ENCODE measurements at places on chromosomes 1 and 21.

- no peak for DNase-seq
Measured at GRCh38 chr1:42439940-42440339, 15.9 kb downstream of the ZMYND12 start.

GRCh38 chr21:45295576-45296365, 8.1 kb upstream of the POFUT2 start:
- no peak for DNase-seq

DNA sequence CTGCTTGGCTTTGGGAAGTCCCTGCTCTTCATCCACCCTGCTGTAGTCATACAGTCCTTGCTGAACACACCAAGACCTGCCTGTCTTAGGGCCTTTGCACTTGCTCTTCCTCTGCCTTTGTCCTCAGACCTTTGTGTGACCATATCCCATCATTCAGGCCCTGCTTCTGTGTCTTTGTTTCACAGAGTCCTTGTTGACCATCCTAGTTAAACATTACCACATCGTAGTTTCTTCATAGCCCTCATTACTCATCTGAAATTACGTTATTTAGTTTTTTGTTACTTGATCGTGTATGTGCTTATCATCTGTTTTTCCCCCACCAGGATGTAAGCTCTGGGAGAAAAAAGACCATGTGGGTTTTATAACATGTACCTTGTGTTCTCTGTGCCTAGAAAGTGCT, 18.3 kb upstream of the SPRR5 start:
- DNase-seq: no peak

GRCh38 chr21:36089946-36090345, 20.1 kb downstream of the CBR1 start:
- no peak for DNase-seq

- DNase-seq: no peak
Measured at GRCh38 chr1:150288382-150288781, 5.3 kb upstream of the MRPS21 start.

GRCh38 chr21:39581414-39581813, 31.3 kb upstream of the B3GALT5 start:
- no peak for DNase-seq

GRCh38 chr1:8276173-8276914, 41.6 kb upstream of the SLC45A1 start:
- no peak for DNase-seq

DNA sequence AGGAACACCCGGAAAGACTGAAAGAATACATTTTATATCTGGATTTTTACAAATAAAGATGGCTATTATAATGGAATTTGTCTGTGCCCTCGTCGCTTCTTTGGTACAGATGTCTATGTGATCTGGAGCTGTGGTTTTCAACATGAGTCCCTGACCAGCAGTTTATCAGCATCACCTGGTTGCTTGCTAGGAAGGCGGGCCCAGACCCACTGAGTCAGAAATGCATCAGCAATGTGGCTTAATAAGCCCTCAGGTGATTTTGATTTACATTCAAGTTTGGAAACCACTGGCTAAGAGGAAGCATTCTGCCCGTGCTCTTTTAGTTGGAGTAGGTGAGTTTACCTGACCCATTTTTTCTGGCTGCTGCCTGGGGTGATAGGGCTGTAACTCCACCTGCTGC, 31.7 kb downstream of the ATP1A1 start:
- no peak for DNase-seq

- DNase-seq: no peak
Measured at GRCh38 chr1:215397106-215397505, 170.0 kb upstream of the KCTD3 start.

DNA sequence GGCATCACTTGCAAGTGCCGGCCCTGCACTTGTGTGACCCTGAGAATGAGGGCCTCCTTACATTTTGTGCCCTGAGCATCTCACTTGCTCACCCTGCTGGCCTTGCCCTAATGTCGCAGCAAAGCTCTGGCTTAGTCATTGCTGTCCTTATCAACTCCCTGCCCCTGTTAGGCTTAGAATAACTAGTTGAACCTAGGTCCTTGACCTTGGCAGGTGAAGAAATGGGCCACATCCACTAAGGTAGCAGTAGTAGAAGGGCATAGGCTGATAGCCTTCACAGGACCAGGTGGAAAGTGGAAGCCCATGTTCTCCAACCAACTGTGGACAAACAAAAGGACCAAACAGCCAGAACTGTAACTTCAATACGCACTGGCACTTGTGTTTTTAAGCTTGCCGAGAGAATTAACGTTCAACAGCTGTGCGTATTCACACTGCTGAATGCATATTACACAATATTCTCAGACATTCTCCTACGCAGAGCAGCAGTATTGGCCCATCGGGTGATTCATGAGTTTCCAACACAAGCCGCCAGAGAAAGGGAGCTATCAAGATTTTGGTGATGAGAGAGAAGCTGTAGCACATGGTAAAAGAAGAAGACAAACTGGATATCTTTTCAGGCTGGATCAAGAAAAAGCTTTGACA, 27.7 kb upstream of the PTGFRN start:
- no peak for DNase-seq

DNA sequence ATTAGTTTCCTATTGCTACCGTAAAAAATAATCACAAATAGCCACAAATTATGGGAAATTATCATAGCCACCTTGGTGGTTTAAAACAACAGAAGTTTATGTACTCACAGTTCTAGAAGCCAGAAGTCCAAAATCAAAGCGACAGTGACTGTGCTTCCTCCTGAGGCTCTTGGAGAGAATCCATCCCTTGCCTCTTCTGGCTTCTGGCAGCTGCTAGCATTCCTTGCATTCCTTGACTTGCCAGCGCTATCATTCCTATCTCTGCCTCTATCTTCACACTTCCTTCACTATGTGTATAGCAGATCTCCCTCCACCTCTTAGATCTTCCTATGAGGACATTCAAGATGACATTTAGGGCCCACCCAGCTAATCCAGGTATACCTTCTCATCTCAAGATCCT, 180.1 kb upstream of the USP25 start:
- no peak for DNase-seq

DNA sequence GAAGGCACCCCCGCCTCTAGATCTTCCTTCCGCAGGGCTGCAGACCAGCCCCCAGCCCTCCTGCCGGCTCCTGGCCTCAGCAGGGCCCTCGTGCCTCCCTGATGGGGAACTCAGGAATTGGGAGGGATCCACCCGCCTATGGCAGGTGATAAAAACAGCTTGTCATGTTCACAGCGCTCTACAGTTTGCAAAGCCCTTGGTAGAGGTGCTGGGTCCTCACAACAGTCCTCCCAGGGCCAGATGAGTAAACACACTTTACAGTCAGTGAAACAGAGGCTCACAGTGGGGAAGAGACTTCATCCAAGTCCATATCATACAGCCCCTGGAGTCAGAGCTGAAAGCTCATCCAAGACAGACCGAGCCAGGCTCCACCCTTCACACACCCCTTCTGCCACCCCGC, 97.0 kb upstream of the IFFO2 start:
- no peak for DNase-seq

- no peak for DNase-seq
Measured at GRCh38 chr21:32278103-32278502, 746 bp downstream of the MIS18A start.

DNA sequence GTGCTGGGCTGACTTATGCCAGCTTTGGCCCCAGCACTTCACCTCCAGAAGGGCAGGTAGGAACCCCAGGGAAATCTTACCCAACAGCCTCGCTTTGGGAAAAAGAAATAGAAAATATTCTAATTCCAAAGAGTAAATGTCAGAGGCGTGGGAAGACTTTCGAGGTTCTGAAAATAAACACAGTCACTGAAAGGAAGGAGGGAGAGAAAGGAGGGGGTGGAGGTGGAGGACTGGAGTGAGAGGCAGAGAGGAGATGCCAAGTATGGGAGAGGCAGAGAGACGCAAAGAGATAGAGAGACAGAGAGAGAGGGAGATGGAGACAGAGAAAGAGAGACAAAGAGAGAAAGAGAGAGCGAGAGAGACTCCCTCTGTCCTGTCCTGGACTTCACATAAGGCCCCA, 395.0 kb downstream of the PTPRU start:
- DNase-seq: no peak

GRCh38 chr1:87778896-87779295, 450.2 kb downstream of the LMO4 start:
- no peak for DNase-seq

GRCh38 chr1:156434989-156435544, 65.5 kb downstream of the MEF2D start:
- DNase-seq: no peak

DNA sequence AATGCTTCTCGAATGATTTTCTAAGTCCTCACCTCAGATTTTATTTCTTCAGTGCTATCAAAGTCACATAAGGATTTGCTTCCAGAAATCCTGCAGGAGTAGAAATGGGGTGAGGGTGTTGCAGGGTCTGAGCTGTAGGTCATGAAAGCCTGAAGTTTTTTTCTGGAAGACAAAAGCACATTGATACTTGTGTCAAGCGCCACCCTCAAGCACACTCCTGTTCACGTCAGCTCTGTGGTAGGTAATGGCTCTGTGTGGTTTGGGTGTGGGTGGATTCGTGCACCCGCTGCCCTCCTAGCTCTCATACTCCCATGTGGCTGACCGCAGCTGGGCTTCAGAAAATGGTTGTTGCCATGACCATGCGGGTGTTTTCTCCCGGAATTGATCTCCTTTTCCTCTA, 39.9 kb downstream of the AKNAD1 start:
- DNase-seq: no peak

- DNase-seq: no peak
Measured at GRCh38 chr1:237141502-237141901, 99.5 kb downstream of the RYR2 start.

GRCh38 chr1:89666640-89667039, 33.7 kb downstream of the LRRC8C start:
- DNase-seq: no peak

- no peak for DNase-seq
Measured at GRCh38 chr1:167790117-167790516, 68.3 kb downstream of the MPZL1 start.

DNA sequence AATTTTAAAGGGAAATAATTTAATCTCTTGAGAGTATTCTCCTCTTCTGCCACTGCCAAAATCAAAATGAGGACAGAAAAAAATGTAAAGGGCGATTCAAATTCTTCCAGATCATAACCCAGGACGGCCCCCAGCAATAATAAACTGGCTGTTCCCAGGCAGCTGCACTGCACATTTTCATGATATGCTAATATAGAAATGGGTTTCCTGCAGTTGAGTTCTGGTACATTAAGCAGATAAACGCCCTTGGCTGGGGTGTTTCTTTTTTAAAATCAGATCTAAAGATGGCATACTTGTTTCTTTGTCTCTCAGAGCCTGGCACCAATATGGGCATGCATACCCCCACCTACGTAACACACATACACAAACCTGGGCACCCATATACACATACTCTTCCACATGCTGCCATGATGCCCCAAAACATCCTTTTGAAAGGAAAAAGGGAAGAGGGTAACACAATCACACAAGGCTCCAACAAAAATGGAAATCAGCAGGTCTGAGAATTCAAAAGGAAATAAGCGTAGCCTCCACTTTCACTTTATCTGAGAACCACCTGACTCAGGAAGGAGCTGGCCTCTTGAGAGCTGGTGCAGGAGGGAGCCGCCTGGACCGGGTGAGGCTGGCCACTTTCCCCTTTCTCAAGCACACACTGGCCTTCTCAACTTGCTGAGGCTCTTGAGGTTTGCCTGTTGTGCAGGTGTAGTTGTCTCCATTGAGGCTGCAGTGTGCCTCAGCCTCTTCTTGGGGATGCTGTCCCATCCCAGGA, 653.4 kb downstream of the KIF26B start:
- DNase-seq: no peak

GRCh38 chr1:84892705-84893618, at the start of gene LPAR3:
Gene LPAR3, minus strand, starts transcription at chr1:84893206. Its CDS starts 27,086 bp downstream, at chr1:84866120.
- DNase-seq: peak; percentile 15

DNA sequence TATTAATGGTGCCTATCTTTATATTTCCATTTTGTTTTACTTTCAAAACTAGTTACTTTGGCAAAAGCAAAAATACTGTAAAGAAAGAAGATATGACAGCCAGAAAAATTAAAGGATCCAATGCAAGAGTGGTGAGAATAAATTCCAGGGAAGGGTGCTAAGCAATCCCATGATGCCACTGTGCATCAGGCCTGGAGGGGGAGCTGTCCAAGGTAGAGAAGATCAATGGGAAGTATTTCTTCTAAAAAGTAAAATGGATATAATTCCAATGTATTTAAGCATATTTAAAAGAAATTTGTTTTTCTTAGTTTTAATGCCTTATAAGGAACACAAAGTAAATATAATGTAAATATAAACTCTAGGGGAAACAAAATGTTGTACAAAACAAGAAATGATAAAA, 1382.2 kb upstream of the B3GALT2 start:
- no peak for DNase-seq

GRCh38 chr1:2436876-2437275, 24.5 kb upstream of the PEX10 start:
- no peak for DNase-seq

DNA sequence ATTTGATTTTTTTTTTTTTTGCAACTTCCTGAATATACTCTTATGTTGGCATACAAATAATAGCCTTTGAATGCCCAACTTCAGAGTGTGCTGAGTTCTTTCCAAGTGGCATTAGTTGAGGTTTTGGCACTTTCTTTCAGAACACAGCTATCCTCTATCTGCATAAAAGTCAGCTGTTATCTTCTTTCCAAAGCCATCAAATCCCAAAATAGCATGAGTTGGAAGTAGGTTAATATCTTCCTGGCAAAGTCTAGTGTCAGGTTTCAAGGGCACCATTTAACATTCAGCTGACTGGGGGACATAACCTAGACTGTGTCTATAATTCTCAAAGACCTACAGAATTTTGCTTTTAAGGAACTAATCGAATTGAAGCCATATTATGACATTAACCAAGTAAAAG, 223.9 kb downstream of the PLPP3 start:
- no peak for DNase-seq

DNA sequence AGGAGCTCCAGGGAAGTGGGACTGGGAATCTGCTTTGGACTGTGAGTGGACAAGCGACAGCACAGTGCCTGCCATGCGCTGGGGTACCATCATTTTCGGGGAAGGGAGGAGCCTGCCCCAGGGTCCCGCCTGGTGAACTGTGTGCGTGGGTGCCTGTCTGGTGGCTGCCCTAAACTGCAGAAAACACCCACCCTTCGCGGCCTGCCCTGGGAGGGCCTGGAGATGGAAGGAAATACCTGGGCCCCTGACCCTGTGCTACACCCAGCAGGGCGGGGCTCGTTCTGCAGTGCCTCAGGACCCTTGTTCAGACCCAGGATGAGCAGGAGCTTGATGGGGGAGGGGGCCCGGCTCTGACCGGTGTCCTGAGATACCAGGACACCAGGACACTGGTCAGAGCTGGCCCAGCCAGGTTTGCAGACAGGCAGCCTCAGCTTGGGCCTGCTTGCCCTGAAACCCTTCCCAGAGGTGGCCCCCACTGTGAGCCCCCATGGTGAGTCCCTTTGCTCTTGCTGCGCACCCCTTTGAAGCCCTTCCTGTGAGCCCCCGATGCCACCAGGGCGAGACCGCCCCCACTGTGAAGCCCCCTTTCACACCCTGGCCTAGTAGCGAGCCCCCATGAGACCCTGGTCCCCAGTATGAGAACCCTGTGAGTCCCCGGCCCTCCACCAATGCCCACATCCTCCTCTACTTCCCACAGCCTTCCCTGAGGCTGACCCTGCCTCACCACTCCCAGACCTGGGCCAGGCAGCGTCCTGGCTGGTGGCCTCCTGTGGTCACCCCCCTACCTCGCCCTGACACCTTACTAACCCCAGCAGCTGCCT, 2.6 kb downstream of the GJC2 start:
- no peak for DNase-seq
